ENCODE measurements at places on chromosomes 7 and 10.

GRCh38 chr7:143504937-143505297 lies 27.2 kb downstream of the TAS2R41 start:
- DNase-seq = no peak

GRCh38 chr7:80859272-80859970 lies 59.4 kb downstream of the SEMA3C start:
- no peak for DNase-seq

DNA sequence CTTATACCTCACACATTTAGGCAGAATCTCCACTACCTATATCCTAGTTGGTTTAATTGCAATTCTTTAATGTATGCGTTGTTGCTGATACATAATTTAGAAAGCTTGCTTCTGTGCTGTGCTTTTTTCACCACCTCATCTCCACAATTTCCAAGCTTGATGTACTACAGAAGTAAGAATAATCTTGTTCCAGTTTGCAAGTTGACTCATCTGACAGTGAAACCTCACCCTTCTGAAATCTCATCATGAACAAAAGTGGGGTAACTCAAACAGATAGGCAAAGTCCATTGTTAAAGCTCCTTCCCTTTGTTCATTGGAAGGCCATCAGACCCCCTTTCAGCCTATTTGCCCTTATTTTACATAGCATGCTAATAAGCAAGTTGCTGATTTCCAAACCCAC lies 13.6 kb downstream of the EIF4EBP2 start:
- no peak for DNase-seq

DNA sequence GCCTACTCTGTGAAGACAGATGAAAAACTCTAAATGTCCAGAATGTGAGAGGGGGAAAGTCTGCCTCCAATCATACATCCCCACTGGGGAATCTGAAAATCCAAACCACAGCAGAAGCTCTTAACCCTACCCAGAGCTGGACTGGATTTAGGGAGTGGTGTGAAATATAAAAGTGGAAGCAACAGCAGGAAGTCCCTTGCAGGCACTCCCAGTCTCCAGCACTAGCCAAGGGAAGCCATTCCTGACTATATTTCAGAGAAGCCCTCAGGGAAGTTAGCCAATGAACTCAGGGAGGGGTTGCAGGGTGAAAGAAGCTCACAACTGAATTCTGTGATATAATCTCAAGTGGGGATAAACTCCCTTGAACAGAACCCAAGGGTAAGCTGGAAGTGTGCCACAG lies 51.5 kb downstream of the CRPPA start:
- no peak for DNase-seq

DNA sequence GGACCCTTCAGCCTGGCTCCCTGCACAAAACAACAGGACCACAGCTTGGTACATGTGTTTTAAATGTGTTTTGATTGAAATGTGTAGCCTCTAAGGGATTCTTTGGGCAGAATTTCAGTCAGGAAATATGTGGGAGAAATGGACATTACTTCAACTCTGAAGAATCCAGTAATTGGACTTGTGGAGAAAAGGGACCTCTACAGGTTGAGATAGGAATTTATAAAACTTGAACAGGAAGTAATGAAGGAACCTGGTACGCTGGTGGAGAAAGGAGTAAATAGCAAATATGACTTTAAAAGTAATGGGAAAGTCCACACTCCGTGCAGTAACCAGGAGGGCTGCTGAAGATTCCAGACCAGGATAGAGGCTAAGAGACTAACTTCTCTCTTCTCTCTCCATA lies 220.5 kb downstream of the LHFPL3 start:
- no peak for DNase-seq

- no peak for DNase-seq
These were observed 41.2 kb downstream of the SPAG6 start for GRCh38 chr10:22386503-22386902.

- DNase-seq = no peak
These were observed 2.7 kb downstream of the NOS3 start for GRCh38 chr7:150993511-150993910.

DNA sequence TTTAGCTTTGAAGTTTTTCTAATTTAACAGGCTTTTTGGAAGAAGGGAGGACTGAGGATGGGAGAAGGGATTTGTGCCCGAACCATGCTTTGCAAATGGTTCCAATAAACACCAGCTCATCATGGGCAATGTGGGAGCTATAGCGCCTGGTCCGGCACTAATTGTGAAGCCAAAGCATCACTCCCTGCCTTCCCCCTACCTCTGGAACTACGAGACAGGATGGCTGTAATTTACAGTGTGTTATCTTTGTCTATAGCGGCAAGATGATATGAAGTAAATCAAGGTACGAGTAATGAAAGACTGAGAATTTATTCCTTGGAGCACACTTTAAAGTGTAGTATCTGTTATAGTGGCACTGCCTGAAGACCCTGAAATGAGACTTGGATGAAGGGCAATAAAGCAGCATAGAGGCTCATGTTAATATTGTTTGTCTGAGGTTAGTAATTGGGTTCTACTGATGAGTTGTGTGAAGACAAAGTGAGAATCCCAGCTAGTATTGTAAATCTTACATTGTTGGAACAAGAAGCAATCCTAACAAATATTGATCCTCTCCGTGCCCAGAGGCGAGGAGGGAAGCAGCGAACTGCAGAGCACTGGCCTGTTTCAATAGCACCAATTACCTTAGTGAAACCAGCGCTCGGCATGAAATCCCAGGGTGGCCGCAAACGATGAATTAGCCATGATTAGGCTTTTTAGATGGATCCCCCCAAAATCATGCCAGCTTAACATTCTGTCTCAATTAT lies 507.1 kb downstream of the LRMDA start:
- no peak for DNase-seq

DNA sequence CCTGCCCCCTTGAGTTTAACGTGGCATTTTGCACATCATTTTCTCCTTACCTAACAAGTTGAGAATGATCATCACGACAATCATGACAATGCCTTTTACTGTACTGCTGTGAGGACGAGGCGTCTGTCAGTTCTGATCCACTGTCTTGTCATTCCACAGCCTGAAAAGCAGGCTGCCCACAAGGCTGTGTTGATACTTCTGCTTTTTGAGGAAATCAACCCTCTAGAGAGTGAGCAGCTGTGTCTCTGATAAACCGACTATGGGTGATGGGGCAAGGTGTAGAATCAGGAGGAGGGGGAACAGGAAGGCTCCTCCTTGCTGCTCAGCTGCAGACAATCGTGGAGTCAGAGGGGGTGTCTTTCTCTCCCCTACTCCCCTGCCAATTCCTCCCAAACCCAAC lies 30.6 kb upstream of the C10orf120 start:
- DNase-seq = no peak

- no peak for DNase-seq
These were observed 201.3 kb downstream of the JCAD start for GRCh38 chr10:29857843-29858701.

DNA sequence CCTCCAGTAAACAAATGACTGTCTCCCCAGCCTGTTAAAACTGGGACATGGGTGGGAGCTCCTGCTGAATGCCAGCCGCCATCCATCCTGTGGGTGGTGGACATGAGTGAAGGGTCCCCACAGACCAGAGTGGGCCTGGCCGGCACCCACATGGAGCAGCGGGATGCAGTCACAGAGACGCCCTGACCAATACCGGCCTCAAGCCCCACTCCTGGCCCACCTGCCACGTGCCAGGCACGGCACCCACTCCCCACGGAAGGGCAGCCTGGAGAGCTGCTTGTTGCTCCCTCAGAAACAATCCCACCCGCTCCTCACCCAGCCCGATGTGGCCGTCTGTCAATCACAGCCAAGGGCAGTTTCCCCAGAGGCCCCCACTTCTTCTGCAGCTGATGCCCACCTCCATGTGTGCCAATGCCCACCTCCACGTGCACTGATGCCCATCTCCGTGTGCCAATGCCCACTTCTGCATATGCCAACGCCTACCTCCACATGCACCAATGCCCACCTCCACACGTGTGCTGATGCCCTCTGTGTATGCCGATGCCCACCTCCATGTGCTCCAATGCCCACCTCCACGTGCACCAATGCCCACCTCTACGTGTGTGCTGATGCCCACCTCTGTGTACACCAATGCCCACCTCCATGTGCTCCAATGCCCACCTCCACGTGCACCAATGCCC lies 42.8 kb upstream of the DNAAF5 start:
- DNase-seq = no peak

- no peak for DNase-seq
These were observed 6.1 kb upstream of the PTPN12 start for GRCh38 chr7:77531038-77531437.

DNA sequence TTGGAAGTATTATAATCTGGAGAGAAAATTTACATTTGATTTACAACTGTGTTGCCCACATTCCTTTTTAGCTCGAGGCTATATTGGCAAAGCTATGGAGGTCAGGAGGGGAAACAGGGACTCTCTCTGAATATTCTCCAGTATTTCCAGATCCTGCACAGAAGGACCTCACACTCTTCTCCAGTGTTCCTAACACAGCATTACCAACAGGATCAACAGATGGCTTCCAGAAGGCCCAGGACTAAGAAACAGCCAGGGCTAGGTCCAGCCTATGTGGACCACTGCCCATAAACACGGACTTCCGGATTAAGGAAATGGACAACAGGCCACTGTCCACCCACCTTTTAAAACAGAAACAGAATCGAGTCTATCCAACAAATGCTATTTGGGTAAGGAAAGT lies 65.3 kb downstream of the CHCHD3 start:
- DNase-seq = no peak

GRCh38 chr10:43251419-43252165 lies 15.3 kb downstream of the RASGEF1A start:
- peak; percentile 1 for DNase-seq

DNA sequence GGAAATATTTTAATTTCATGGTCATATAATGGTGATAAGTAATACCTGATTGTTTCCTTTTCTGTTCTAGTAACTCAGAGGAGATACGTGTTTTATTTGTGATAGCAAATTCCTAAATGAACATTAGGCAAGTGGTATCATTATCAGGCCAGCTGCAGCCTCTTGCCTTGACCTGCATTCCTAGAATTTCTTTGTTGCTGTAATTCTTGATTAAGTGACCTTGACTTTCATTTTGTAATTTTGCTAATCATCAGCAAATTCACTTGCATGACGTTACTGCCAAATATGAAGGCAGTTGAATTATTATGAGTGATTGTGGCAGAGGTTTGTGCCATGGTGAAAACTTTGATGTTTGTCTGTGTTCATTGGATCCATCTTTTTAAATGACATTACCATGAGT lies 5.6 kb upstream of the AS3MT start:
- DNase-seq = no peak

- no peak for DNase-seq
These were observed 3.4 kb downstream of the DNMBP start for GRCh38 chr10:100006243-100006886.

DNA sequence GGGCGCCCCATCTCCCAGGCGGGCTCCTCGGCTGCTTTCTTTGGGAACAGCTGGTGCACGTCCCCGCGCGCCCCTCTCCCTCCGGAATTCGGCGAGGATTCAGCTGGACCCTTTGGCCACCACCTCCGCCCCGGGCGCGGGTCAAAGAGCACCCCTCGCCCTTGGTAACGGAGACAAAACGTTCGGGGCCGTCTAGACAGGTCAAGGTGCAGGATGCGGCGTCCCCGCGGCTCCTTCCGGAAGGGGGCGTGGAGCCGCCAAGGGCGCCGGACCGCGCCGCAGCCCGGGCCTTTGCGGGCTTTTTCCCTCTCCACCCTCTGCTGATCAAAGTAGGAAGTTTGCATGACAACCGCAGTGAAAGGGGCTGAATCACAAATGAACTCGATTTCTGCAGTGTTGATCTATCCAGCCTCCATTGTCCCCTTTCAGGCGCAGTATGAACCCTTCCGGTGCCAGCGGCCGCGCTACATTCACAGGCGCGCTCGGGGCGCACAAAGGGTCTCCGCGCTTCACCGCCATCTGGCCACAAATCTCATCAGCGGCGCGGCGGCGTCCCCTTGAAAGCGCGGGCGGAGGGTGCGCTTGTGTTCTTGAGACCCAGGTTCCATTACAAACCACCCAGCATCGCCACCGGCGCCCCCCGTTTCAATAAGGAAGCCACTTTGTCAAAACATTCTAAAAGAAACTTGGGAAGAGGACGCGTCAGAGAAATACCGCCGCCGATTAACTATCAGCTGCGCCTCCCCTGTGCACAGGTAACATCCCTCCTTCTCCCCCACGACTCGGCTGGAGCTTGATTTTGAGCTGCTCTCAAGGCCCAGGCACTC lies 36.4 kb downstream of the CNPY1 start:
- no peak for DNase-seq

DNA sequence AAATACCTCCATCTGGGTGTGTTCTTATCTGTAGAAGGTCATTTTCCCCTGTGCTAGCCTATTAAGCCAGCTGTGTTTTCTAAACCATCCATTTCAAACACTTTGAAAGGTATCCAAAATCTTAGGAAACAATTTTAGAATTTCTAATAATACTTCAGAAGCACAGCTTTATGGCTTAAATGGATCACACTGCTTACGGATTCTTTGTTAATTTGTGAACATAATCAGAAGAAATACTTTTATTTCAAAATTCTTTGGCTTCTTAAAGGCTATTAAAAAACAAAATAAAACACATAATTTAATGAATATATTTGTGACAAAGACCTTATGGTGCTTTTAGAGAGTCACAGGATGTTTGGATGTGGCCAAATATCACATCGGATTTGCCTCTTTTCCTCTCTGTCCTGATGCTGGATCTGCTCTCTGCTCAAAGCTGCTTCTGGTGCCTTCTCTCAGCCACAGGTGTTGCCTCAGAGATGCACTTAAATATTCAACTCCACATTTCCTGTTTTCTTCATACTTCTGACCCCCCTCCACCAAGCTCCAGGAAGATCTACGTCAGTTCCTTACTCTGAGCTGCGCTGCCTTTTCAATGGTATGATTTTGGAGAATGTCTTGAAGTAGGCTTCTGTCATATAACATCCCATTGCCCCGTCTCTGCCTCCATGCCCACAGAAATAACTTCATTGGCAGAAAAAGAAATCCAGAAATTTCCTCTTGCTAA lies 230.6 kb downstream of the MLLT10 start:
- no peak for DNase-seq

DNA sequence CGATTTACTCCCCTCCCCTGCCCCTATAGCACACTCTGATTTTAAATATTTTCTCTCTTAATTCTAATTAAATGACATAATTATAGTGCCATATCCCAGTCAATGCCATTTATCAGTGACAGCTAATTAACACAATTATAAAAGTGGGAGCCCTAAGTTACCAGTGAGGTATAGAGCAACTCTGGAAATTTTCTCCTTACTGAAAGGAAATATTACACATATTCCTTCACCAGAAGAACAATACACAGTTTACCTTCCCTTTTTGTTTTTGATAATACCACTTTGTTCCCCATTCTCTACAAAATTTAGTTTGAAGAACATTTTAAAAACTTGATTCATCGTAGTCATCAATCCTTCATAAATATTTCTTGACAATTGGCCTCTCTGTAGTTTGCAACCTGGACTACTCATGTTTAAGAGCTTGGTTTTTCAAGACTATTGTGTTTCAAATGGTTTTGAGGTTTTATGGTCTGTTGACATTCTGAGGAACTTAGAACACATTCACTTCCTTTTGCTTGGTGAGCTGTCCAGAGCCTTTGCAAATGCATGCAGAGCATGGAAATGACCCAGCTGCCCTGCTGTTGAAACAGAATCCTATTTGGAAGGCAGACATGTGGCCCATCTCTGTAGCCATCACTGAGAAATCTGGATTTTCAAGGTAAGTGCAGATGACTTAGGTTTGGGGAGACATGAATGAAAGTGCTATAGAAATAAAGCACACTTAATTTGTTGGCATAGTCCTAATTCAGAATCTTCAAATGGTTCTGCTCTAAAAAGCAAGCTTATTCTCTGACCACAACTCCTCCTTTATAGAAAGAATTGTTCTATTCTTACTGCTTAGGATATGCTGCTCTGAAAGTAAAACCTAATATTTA lies at the start of gene GPR141:
TSS of gene GPR141 (plus strand) at position 521 of the 875 bp plus-strand sequence. CDS start 56,628 bp downstream, outside the sequence.
- no peak for DNase-seq

GRCh38 chr10:43083764-43084163 lies 6.9 kb downstream of the RET start:
- DNase-seq = no peak

All from activated gamma-delta T cell treated with Interleukin-2 at 50 U/mL for 16 hours (primary cell).